Inflammatory macrophage treated with lipopolysaccharide for 4 hours (primary cell): ENCODE measurements at places on chromosomes 7 and 10.

- no peak for DNase-seq
Observed at GRCh38 chr7:100074841-100075240, 6.7 kb downstream of the ZNF3 start.

- DNase-seq = peak; percentile 79
Observed at GRCh38 chr7:148584154-148584827, 6.3 kb upstream of the C7orf33 start.

GRCh38 chr7:76233538-76234281 is 32.0 kb downstream of the SRRM3 start:
- no peak for DNase-seq

- no peak for DNase-seq
Observed at GRCh38 chr7:2289111-2289586, 25.1 kb downstream of the SNX8 start.
